Activated T-cell treated with anti-CD3 and anti-CD28 coated beads for 1 hour (primary cell): ENCODE measurements at places on chromosomes 4 and X.

DNA sequence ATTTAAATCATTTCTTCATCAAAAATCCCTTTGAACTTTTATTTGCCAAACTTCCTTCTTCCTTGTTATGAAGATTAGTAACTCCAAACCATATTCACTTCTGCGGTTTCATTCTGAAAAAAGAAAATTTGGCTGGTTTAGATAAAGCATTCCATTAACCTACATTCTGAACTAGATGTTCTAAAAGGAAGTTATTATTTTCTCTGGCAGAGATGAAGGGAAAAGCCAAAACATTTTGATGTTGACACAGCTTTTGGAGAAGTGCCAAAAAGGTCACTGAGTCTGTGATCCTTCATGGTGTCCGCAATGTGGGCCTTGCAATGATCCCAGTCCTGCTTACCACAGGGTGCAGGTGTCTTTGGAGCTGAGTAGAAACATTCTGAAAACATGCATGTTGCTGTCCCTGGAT lies 36.0 kb downstream of the CXCL8 start:
- no peak for DNase-seq

DNA sequence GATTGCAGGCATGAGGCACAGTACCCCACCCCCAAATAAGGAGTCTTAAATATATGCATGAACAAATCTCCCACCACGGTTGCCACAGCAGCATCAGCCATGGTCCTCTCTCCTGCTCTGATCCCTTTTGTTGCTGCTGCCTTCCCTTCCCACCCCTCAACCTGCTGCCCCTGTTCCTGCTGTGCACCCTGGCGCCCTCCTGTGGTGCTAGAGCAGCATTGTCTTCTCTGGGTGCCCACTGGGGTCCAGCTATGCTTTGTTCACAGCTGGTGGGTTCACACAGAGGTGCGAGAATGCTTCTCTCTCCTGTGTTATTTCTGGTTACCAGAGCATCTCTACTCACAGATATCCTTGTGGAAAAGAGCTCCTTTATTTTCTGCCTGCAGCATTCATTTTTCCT lies 116.2 kb downstream of the GATB start:
- DNase-seq = no peak

GRCh38 chr4:141463678-141464077 lies 172.7 kb upstream of the IL15 start:
- DNase-seq = no peak

- no peak for DNase-seq
Measured at GRCh38 chr4:57639561-57640382, 529.6 kb upstream of the IGFBP7 start.

- DNase-seq = no peak
Measured at GRCh38 chrX:22486296-22486695, 213.6 kb downstream of the CBLL2 start.

DNA sequence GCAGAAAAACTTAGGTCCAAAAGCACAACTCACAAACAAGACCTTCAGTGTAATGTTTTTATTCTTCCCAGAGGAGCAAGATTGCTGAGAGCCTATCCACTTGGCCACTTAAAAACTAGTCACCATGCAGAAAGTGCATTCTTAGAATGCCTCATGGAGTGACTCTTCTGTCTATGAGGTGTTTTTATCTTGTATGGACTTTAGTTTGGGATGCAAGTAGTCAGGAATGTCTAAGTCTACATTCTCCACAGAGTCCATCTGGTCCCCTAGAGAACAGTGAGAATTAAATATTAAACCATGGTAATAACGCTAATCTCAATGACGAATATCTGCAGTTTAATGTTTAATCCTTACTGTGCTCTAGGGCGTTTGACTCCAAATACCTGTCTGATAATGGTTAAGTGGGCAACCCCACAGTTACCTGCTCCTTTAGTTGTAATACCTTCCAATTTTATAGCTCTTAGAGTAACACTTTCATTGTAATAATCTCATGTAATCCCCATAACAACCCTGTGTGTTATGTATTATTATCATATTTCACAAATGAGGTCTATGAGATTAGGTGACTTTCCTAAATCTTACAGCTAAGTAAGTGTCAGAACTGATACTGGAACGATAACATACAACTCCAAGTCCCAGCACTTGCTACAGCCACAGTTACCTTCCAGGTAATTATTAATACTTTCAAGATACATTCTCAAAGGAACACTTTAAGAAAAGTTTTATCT lies 235.6 kb upstream of the JADE1 start:
- no peak for DNase-seq

DNA sequence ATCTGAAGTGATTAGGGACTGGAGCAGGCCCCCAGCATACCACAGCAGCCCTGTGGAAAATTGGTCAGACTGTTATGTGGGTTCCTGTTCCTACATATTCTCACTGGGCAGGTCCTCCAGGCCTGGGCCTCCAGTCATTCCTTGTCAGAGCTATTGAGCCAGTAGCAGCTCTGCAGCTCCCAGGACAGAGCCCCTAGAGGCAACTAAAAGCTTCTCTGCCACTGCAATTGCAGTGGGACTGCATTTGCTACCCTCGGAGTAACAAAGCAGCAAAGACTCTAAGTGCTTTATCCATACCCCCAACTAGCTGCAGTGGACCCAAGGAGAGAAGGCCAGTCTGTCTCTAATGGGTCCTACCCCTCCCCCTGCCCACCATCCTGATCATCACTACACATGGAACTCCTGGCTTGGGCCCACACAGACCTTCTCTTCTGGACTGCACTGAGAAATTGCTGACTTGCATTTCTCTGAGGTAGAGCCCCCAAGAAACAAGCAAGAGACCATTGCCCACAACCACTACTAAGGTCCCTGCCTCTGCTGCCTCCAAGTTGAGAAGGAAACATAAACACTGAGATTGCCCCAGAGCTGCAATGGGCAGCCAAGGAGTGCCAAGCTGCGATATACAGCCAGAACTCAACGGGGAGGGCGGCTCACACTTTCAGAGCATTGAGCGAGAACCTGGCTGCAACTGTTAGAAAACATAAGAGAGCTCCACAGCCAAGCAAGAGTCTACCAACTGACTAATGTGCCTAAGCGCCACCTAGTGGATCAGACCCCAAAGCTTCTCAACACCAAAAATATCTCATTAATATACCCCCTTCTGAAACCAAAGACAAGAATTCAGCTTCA lies 738.7 kb upstream of the NDST4 start:
- DNase-seq = no peak
